ENCODE measurements at places on chromosomes 1 and 21.

GRCh38 chr1:167529829-167530474 lies 11.6 kb upstream of the CD247 start:
- no peak for DNase-seq

DNA sequence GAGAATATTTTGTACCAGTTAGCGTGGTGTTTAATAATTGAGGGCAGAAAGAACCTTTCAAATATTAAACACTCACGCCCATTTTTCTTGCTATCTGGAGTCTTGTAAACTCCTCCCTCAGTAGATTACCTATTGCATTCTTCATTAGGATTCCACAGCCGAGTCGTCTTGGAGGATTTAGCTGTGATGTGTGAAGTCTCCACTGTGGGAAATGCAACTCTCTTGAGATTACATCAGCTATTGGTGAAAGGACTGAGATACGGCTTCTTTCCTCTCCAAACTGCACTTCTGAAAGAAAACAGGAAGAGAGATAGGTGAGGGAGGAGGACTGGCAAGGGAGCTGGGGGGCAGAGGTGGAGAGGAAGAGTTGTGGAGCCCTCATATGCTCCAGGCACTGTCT lies 36.1 kb downstream of the ACTA1 start:
- DNase-seq = no peak

DNA sequence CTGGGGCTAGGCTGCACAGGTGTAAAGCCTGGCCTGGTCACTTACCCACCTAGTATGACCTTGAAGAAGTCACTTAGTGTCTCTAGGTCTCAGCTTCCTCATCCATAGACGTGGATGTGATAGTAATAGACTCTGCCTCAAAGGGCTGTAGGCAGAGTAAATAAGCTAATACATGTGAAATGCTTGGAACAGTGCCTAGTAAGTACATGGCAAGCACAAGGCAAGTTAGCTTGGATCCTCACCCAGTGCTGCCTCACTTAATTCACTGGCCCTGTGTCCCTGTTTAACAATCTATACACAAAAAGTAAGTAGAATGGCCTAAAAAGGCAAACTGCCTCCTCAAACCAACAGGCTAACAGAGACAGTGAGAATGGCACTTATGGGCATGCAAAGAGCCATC lies 167.8 kb downstream of the PIGK start:
- DNase-seq = no peak

- DNase-seq = no peak
Observed at GRCh38 chr1:222654849-222655248, 37.0 kb downstream of the MIA3 start.

DNA sequence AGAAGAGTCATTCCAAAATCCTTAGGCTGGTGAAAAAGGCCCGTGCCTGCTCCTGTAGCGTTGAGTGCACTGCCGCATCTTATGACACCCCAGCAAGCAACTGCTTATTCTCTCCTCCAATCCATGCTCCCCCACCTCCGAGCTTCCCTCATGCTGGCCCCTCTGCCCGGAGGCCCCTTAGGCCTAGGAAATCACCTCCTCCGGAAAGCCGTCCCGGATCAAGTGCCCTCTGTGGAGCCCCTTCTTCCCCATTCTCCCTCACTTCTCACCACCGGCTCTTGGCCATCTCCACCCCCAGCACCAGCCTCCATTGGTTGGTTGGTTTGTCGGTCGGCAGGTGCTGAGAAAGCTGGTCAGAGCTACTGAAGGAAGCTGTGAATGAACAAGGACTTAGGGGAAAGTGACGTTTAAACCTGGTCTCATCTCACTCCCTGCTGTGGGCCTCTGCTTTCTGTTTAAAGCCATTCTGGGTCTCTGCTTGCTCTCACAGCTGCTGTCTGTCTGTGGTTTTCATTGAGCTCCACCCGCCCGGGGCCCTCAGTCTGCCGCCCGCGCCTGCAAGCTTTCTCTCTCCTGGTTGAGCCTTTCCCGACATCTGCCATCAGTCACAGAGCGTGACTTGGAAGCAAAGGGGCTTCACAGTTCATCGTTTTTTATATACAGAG lies 122.2 kb downstream of the KCNN3 start:
- DNase-seq = no peak

GRCh38 chr1:214439352-214440119 lies 111.9 kb downstream of the PTPN14 start:
- DNase-seq = no peak

- no peak for DNase-seq
Observed at GRCh38 chr1:207088161-207088560, 499 bp upstream of the C4BPB start.

GRCh38 chr1:23114424-23115079 lies 54.1 kb downstream of the LUZP1 start:
- DNase-seq = no peak

GRCh38 chr1:212485913-212486618 lies 53.3 kb downstream of the NENF start:
- no peak for DNase-seq

Data from forelimb muscle (tissue), 1 donor.